Stimulated activated CD8-positive, alpha-beta memory T cell treated with anti-CD3 and anti-CD28 coated beads, Interleukin-2, amount 100 ng/mL, for 48 hours (primary cell): ENCODE measurements at places on chromosomes 4 and X.

- no peak for DNase-seq
Measured at GRCh38 chr4:14513471-14513870, 488.8 kb upstream of the CPEB2 start.

DNA sequence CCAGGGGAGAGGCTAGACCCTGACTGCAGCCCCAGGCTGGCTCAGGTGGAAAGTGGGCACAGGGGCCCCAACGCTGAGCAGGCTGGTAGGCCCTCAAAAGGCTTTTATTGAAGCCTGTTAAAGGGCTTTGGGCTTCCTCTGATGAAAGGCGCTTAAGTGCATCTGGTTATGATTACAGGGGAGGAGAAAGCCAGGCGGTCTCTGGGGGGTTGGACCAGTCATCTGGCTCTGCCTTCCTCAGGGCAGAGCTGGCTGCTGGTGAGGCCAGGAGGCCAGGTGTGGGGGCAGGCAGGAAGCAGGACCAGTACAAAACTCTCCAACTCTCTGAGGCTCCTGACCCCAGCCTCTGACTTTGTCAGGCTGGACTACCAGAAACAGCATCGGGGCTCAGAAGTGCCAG, 68.8 kb upstream of the BCOR start:
- no peak for DNase-seq

DNA sequence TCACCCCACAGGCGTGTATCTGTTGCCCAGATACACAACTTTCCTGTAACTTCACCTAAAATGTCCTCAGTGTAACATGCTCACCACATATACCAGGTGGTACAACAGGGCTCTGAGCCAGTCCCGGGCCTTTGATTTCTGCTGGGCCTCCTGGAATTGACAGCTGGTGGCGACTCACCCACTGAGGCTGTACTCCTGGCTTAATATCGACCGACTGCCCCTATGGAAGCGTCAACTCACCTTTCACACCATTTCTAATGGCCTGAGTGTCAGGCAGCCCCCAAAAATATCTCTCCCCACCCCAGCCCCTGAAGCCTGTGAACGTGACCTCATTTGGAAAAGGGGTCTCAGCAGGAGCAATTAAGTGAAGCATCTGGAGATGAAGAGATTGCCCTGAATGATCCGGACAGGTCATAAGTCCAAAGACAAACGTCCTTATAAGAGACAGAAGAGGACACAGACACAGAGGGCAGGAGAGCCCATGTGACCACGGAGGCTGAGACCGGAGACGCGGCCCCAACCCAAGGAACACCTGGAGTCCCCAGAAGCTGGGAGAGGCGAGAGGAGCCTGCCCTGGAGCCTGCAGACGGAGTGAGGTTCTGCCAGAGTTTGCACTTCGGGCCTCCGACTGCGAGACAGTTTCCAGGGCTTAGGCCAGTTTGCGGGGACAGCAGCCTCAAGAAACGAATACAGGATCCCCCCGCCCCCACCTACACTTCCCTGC, 12.6 kb upstream of the MXD4 start:
- no peak for DNase-seq

- no peak for DNase-seq
Measured at GRCh38 chr4:157045507-157046127, 30.3 kb upstream of the GLRB start.

- DNase-seq: no peak
Measured at GRCh38 chrX:22397566-22397965, 124.9 kb downstream of the CBLL2 start.

- DNase-seq: no peak
Measured at GRCh38 chrX:117834076-117834475, 282.5 kb downstream of the KLHL13 start.

GRCh38 chrX:126701380-126701779, 118.1 kb upstream of the PRR32 start:
- no peak for DNase-seq

DNA sequence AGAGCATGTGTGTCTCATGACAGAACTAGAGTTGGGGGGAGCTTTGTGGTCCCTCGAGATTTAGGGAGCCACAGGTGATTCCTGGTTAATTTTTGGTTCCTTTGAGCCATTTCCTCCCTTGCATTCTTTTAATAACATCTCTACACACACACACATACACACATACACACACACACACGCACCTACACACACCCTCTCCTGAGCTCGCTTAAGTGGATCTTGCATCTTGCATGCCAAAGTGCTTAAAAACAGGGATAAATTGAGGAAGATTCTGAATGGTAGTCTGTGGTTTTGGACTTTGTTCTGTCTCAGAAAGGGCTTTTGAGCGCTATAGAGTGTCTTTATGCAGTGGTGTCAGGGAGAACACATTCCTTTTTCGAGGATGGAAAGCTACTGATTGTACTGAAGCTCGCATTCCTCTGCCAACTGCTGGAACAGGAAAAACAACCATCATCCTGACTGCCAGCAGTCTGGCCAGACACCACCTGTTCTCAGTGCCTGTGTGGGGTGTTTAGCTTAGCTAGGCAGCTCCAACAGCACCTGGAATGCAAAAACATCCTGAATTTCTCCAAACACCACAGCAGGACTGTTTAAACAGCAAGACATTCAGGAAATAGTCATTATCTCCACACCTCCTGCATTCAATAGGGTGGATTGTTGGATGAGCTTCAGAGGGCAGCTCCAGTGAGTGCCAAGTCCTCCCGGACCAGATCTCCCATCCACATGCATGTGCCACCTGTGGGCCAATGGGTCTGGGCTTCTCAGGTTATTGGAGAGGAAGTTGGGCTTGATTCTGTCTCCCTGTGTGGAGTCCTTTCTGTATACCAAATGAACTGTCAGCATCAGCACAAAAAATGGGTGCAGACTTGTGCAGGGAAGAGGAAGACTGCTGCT, 21.9 kb upstream of the IGFBP7 start:
- no peak for DNase-seq

GRCh38 chrX:110168585-110168984, 149.3 kb downstream of the AMMECR1 start:
- DNase-seq: no peak

GRCh38 chr4:36241771-36242170, 2.5 kb downstream of the ARAP2 start:
- no peak for DNase-seq

- no peak for DNase-seq
Measured at GRCh38 chr4:74433043-74433442, 11.9 kb upstream of the AREG start.

DNA sequence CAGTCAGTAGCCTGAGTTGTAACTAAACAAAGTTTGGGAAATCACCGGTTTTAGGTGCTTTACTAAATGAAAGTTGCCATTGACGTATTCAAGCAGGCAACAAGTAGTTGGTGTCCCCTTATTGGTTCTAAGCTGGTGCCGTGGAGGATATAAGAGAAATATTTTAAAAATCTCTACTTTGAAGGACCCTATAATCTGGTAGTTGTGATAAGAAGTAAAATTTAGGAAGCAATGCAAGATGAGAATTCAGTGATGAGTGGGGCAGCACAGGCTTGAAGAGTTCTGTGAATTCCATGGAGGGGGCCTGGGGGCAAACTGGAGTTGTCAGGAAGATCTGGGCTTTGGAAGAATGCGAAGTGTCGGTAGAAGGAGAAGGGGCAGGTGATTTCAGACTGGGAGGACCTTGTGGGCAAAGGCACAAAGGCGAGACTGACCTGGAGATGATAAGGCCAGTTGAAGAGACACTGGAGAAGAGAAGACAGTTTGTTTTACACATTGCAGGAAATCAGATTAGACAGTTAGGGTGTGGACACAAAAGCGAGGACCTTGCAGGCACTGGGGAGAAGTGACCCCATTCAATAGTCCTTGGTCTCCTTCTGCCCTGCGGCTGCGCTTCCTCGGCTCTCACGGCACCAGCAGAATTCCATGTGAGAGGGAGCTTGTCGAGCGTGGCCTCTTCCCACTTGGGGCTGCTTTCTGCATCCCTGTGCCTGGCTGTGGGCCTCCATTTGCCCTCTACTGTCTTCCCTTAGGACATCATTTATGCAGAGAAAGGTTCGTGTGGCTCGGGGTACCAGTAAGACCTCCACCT, 1.3 kb downstream of the RHOH start:
- no peak for DNase-seq

GRCh38 chrX:100798484-100799214, 21.5 kb upstream of the CSTF2 start:
- DNase-seq: no peak

GRCh38 chr4:109184491-109184961, 117.9 kb downstream of the COL25A1 start:
- DNase-seq: no peak

GRCh38 chrX:120459309-120459708, 9.8 kb downstream of the LAMP2 start:
- no peak for DNase-seq

DNA sequence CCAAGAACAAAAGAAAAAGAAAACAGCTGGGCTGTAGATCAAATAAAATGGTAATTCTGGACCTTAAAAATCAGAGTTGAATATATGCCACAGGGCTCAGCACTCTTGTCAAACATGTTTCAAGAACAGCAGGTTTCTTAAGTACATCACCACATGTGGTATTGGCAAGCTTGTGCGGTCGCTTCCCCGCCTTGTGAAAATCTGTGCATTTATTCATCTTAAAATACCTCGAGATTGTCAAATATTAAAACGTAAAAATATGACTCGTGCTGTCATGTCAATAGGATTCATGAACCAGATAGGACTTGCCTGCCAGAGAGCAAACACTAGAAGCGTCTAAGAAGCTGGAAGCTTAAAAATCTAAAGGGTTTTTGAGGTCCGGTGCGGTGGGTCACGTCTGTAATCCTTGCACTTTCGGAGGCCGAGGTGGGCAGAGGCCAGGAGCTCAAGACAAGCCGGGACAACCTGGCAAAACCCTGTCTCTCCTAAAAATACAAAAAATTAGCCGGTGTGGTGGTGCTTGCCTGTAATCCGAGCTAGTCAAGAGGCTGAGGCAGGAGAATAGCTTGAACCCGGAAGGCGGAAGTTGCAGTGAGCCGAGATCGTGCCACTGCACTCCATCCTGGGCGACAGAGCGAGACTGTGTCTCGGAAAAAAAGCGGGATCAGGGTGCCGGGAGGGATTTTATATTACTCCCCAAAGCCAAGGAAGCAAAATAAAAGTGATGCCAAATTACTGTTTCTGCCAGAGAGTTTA, 40.2 kb upstream of the TMEM154 start:
- no peak for DNase-seq

DNA sequence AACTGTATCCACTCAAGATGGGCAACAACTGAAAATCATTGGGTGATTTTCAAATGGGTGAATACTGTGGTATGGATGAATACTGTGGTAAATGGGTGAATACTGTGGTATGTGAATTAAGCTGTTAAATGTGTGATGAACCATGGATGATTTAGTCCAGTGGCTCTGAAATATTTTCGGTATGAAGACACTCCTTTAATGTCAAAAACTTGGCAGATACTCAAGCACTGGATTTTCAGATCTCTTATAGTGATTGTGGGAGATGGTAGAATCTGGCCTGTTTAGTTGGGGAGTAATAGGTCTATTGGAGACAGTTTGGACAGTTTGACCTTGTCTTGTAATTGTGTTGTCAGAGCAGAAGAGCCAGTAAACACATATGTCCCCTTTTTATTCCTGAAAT, 45.7 kb downstream of the SSX7 start:
- DNase-seq: no peak

GRCh38 chr4:7171191-7171900, 21.0 kb upstream of the SORCS2 start:
- DNase-seq: no peak

- DNase-seq: no peak
Measured at GRCh38 chr4:168587411-168588125, 90.7 kb downstream of the PALLD start.

DNA sequence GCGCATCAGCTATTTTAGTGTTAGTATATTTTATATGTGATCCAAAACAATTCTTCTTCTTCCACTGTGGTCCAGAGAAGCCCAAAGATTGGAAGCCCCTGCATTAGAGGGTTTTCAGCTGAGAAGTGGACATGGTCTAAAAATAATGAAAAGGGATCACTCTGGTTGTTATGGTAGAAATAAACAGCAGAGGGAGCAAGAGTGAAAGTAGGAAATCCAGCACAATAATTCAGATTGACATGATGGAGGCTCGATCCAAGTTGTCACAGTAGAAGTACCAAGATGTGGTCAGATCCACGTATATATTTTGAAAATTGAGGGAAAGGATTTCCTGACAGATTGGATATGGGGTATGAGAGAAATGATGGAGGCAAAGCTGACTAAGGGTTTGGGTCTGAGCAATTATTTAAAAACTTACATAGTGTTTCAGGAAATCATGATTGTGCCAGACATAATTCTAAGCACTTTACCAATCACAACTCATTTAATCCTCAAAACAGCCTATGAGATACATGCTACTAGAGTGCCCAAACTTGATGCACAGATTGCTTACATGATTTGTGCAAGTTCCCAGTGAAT, 17.0 kb upstream of the TMEM144 start:
- no peak for DNase-seq

DNA sequence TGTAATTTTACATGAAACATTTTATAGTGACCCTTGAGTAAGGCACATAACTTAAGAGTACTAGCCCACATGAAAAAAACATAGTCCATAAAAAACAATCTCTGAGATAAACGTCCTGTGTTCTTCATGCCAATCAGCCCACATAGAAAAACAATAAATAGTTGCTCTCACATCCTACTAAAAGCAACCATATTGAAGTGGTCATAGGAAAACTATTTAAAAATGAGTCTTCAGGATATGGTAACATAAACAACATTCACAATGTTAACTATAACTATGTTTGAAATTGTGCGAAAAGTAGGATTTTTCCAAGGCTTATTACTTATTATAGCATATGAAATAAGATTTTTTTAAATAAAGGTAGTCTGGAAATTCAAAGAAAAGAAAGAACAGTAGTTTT, 77.1 kb upstream of the EPHA5 start:
- no peak for DNase-seq

DNA sequence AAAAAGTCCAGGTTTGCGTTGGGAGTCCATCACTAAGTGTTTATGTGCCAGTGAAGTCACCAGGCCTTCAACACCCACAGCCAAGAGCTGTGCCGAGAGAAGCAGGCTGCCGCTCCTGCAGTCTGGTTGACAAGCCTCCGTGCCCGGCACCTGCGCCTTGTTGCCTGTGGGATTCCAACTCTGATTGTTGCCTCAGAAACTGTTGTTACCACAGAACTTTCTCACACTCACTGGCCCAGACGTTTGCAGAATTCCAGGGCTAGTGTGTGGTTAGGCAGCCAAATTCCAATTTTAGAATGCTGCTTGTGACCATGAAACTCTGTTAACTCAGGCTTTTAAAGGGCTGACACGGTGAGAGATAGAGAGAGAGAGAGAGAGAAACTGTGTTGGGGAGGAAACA, 119.5 kb upstream of the LIMCH1 start:
- no peak for DNase-seq
